ENCODE measurements at places on chromosomes 3 and 15. TPM values are rescaled to one million over a fixed set of nuclear protein-coding genes. Genes with fewer than 3 reads are reported as not detected.

- peak; percentile 16 for DNase-seq
Measured at GRCh38 chr15:57044072-57044702, 125.7 kb downstream of the TCF12 start.

DNA sequence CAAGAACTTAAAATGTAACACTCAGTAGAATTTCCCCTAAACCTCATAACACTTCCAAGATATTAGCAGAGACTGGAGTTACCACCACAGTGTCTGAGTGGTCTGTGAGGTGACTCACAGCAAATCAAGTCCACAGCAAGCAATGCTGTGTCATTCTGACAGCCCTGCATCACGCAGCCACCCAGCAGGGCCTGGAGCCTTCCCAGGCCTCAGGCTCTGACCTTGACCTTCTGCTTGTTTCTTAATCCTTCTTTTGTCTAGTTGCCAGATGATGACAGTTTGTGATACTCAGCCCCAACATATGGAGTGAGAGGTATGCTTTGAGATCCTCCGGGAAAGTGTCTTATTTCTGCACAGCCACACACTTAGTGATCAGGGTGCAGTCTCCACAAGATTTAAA is 82.5 kb downstream of the TOP2B start:
- peak; percentile 67 for DNase-seq

DNA sequence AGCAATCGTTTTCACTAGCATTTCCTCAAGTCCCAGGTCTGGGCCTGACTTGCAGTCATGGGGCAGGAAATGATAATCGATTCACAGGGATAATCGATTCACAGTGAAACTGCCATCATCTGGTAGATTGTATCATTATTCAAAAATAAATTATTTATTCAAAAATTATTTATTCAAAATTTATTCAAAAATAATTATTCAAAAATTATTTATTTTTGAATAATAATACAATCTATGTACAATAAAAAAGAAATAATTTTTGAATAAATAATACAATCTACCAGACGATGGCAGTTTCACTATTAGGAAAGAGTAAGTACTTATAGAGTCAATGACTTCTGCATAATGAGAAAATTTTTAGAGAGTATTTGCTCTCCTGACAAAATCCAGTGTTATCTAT is 28.1 kb upstream of the PROK2 start:
- no peak for DNase-seq

DNA sequence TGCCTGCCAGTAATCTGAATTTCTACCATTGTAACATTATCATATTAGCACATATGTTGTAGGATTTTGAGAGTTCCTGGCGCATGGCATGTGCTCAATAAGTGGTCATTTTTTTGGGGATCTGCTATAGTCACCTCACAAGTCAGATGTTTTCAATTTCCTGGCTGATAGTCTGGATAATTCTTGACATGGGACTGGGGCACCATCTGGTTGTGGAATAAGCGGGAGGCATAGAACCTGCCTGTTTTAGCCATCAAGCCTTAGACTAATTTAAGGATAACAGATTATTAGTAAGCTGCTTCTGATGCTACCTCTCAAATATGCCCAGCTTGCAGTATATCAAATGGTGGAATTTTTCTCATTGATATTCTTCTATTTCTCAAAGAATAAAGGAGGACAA is 39.1 kb downstream of the GASK1A start:
- no peak for DNase-seq

Gene MEGF11
- 6.2 TPM for total RNA-seq

- peak; percentile 11 for DNase-seq
Measured at GRCh38 chr3:31710123-31710803, 177.5 kb downstream of the STT3B start.

DNA sequence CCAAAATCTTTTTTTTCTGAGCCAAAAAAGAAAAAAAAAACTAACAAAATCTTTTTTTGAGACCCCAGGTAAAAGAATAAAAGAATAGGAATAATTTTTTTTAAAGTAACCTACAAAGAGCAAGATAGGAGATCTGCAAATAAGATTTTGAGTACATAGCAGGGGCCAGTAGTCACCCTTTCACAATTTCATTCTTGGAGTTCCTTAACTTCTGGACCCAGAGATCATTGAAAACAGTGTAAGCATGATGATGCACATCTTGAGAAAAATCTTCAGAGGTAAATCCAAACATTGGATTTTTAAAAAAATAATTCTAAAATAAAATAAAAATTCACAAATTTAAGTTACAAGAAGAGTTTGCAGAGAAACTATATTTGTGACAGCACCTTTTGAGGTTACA is 18.8 kb downstream of the TFRC start:
- no peak for DNase-seq

Gene CCR8
- total RNA-seq, result 1.0 TPM

Gene TEX55
- not detected for total RNA-seq

Gene DUOXA2
- total RNA-seq, result not detected

Gene WNT5A
- total RNA-seq, result 20.5 TPM

DNA sequence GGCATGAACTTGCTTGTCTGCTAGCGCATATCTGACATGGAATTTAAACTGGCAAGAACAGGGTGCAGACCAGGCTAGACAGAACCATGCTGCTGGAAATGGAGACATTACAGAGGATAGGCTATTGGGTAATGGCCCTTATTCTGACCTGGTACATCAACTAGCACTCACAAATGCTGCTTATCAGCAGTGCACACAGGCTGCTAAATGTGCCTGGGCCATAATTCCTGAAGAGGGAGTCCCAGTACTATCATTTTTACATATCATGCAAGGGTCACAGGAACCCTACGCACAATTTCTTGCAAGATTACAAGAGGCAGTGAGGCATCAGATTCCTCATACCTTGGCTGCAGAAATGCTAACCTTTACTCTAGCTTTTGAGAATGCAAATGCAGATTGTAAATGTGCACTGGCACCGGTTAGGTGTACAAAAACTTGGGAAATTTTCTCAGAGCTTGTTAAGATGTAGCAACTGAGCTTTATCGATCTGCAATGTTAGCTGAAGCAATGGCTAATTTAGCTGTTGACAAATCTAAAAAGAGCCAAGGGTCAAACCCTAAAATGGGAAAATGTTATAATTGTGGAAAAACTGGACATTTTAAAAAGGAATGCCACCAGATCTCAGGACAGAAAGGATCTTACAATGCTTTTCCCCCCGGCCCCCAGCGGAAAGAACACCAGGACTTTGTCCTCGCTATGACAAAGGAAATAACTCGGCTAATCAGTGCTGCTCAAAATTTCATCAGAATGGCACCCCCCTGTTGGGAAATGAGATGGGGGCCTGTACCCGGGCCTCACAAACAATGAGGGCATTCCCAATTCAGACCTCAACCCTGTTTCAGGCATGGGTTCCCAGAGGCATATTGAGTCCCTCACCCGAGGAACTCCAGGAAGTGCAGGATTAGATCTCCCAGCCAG is 21.1 kb downstream of the CCRL2 start:
- DNase-seq, result peak; percentile 18

Gene PRR20G
- not detected for total RNA-seq

Gene MYRIP
- total RNA-seq, result 0.35 TPM

Gene CHST2
- 2.9 TPM for total RNA-seq

Gene VIPR1
- total RNA-seq, result 0.69 TPM

DNA sequence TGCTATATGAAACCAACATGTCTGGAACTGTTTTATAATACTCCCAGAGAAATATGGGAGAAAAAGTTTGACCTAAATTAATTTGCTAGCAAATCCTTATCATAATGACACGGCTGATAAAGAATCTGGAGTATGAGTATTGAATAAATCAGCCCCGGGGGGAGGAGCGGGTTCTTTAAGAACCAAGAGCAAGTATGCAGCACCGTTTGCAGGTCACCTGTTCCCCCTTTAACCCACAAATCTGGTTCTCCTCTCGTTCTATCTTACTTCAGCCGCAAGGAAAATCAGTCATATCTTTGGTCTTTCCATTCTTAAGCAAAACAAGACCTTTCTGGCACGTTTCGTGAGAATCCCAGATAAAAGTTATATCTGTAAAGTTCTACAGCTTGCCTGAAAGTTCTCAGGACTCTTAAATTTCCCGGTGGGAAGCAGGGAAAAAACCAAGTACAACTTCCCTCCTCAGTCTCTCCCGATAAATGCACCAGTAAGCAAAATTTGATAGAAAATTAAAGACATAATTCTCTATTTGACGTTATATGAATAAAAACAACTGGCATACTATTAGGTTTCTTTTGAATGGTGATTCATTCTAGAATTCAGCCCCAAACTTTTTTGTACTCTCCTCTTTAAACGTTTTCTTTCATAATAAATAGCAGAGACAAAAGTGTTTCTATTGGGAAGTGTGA is 348.6 kb downstream of the ZBBX start:
- no peak for DNase-seq

DNA sequence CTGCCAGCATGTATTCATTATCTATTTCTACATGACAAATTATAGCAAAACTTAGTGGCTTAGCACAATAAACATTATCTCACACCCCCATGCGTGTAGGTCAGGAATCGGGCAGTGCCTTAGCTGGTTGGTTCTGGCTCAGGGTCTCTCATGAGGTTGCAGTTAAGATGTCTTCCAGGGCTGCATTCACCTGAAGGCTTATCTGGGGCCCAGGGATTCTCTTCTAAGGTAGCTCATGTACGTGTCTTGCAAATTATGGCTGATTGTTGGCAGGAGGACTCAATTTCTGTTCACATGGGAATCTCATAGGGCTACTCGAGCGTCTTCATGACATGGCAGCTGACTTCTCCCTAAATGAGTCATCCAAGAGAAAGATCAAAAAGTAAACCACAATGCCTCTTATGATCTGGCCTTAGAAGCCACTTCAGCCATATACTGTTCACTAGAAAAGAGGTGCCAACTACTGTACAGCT is 42.9 kb upstream of the TSC22D2 start:
- peak; percentile 80 for DNase-seq

Gene GABRG3
- total RNA-seq, result not detected

Gene GOLGA8O
- 0.20 TPM for total RNA-seq

DNA sequence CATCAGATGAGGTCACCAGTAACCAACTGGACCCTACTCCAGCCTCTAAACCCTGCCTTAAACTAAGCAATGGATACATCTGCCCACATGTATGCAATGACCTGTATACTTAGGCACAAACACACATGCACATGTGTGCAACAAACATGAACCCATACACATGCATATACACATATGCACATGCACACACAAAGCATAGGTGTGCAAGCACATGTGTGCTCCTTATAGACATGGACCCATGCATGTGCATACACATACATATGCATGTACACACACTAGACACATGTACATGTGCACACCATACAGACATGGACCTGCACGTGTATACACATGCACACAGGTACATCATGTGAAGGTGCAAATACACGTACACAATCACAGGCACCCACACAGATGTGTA is 8.6 kb upstream of the TRH start:
- DNase-seq, result no peak

All from renal cortical epithelial cell (primary cell).